ENCODE measurements at places on chromosomes 16 and 17. TPM values are rescaled to one million over a fixed set of nuclear protein-coding genes. Genes with fewer than 3 reads are reported as not detected.

DNA sequence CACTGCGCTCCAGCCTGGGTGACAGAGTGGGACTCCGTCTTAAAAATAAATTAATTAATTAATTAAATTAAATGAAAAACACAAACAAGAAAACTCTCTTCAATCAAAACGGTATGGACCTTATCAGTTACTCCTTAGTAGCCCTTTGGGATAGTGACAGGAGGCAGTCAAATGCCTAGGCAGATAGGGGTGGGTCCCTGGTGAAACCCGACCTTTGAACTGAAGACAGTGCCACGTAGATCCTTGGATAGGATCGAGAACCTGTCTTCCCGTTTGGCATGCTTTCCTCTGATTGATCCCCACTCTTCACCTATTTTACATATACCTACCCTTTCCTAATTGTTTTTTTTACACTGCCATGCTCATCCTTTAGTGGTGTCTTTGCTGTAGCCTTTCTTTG, 22.2 kb upstream of the DHRS7B start:
- DNase-seq = no peak

DNA sequence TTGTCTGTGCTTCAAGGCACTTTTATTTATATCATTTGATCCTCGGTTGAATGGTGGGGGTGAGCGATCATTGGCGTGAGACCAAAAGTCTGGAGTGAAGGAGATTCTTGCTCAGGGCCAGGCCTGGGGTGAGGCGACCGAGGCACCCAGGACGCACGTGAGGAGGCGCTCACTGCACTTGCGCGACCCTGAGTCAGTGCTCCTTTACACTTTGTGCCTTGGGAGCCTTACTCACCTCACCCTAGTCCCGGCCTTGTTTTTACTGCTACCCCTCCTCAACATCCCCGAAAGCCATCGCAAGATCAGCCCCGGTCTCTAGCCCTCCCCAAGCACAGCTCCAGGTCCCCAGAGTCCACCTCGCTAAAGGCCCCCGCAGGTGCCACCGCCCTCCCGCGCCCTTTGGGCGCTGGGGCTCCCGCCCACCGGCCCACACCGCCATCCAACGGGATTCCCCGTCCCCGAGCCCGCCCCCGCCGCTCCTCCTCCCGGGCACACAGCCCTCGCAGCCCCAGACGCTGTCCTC, 496 bp downstream of the EZH1 start:
- DNase-seq = peak; percentile 62

DNA sequence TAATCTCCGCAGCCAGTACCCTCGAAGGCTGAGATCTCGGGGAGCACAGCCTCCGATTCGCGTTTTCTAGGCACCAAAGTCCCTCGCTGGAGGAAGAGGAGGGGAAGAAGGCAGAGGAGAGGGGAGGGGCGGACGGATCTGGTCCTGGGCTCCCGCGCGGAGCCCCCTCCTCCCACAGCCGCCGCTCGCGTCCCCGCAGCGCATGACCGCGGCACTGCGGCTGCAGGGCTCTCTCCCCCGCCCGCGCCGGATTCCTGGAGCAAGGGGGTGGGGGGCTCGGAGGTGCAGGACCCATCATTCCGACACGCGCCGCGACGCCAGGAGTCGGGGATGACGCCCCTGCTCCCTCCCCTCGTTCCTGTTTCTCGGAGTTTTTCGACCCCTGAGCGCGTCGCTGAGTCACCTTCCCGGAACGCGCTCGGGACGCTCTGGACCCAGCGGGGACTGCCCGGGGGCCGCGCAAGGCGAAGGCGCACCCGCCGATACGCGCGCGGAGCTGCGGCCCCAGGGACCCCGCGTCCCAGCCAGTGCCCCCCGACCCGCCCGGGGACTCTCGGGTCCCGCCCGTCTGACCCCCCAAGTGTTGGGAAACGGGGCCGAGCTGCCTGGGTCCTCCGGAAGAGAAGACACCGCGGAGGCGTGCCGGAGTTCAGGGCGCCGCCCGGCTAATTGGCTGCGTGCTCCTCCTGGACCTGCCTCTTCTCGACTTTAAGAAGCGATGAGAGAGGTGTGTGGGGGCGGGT, 1.4 kb upstream of the SPHK1 start:
- DNase-seq = peak; percentile 66

DNA sequence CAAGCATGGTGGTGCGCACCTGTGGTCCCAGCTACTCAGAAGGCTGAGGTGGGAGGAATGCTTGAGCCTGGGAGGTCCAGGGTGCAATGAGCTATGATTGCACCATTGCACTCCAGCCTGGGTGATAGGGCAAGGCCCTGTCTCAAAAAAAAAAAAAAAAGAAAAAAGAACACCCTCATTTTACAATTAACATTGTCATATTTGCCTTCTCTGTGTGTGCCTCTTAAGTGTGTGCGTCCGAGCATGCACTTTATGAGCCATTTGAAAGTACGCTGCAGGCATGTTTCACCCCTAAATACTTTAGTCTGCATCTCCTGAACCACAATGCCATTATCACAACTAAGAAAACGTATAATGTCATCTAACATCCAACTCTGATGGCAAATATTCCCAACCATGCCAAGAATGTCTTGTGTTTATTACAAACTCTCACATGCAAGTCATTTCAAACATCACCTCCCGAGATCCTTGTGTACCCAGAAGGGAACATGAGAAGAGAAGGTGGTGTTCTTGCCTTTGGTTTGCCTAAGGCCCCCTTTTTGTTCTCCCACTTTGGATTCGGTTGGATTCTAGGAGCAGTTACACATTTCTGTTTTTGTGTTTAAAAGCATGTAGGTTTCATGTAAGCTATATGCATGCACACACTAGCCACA, 38.0 kb downstream of the CDH1 start:
- DNase-seq = no peak

- peak; percentile 4 for DNase-seq
Observed at GRCh38 chr17:14552306-14552705, 251.4 kb downstream of the HS3ST3B1 start.

GRCh38 chr16:81179219-81179618, 59.3 kb upstream of the BCO1 start:
- DNase-seq = no peak

DNA sequence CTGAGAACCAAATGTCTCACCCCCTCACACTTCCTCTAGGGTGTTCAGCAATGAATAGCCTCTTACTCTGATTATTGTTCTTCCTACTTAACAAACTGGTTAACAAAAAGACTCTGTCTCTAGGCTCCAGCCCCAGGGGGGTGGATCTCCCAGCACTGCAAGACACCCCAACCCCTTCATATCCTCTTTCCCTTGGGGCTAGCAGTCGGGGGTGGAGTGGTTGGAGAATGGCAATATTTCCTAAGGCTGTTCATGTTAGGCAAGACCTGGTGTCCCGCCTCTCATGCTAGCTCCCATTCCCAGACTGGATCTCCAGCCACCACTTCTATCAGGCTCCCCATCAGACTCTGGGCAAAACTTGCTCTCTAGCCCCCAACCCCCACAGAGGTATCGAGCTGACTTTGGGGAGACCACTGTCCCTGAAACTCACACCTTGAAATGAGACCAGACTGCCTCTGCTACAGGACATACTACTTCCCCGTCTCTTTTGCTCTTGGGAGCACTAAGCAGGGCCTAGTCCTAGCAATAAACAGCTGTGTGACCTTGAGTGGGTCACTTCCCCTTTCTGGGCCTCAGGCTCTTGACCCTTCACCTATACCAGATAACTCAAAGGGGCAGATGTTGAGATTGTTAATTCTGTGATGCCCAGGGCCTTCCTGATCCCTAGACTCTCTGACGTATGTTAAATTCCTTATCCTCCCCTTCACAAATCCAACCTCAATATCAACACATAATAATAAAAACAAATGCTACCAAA, 2.4 kb downstream of the SLC25A35 start:
- DNase-seq = no peak

DNA sequence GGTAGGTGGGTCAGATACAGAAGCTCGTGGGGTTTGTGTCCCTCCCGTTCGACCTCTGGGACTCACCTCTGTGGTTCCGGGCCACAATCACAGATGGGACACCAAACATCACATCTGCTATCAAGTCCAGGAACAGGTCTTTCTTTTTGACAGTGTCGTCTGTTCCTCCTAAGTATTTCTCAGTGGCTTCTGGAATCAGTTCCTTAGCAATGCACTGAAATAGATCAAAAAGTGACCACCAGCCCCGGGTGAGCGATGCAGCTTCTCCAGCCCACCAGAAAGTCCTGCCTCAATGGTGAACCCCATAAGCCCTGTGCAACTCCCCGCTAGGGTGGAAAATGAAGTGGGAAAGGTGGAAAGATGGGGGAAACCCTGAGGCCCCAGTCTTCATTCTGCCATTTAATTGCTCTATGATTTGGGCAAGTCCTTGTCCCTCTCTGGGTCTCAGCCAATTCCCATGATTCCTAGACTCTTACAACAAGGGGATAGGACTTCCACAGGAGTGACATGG, 22.4 kb downstream of the CES1 start:
- no peak for DNase-seq

GRCh38 chr17:57357830-57358430, 101.6 kb downstream of the MSI2 start:
- no peak for DNase-seq

Gene CD300LG
- total RNA-seq = not detected

Gene UTS2R
- not detected for total RNA-seq

Gene KRT222
- 0.07 TPM for total RNA-seq

Gene PPY
- total RNA-seq = not detected

Gene TBC1D3K
- total RNA-seq = not detected

Gene OR3A3
- not detected for total RNA-seq

Gene KRT24
- not detected for total RNA-seq

Gene ZNF598
- 21.3 TPM for total RNA-seq

All from M059J (cell line).